ENCODE measurements at places on chromosomes 7 and 10. TPM values are rescaled to one million over a fixed set of nuclear protein-coding genes. Genes with fewer than 3 reads are reported as not detected.

DNA sequence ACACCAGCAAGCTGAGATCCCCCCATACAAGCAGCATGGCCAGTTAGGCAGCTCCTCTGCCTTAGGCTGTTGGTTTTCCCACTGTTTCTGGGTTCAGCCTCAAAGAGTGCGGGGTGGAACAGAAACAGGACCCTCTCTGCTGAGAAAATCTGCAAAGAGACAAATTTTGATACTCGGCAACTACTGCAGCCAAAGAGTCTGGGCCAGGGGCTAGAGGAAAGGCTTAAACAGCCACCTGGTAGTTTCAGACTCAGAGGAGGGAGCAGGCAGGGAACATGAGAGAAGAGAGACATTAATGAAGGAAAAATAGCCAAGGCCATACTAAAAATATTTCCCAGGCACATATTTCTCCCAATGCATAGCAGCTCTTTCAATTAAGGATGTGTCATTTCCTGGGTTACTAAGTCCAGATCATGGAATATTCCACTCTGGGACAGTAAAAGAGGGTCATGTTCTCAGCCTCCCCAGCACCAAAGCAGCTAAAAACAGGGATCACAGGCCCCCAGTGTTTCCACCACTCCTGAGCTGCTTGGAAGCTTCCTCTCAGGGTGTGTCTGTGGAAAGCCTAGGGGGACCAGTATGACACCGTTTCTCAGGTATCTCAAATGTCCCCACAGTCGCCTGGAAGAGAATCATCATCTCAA lies 29.8 kb downstream of the PDLIM1 start:
- no peak overlapping the region for H3K27ac ChIP-seq
- no peak overlapping the region for H3K4me3 ChIP-seq
- DNase-seq = no peak
- H3K27me3 ChIP-seq = peaks cover 21% of the 10 kb centered on the region
- no peaks in the 10 kb centered on the region for H3K4me1 ChIP-seq

- H3K4me3 ChIP-seq = no peak overlapping the region
- H3K4me1 ChIP-seq = no peaks in the 10 kb centered on the region
- H3K27ac ChIP-seq = no peak overlapping the region
- H3K27me3 ChIP-seq = peaks cover 2% of the 10 kb centered on the region
- no peaks in the 10 kb centered on the region for H3K36me3 ChIP-seq
- DNase-seq = no peak
These were observed 582.7 kb downstream of the REEP3 start for GRCh38 chr10:64103750-64104470.

GRCh38 chr7:154986200-154986945 lies 16.6 kb downstream of the PAXIP1 start:
- no peak overlapping the region for H3K27ac ChIP-seq
- peaks cover 2% of the 10 kb centered on the region for H3K4me1 ChIP-seq
- no peaks in the 10 kb centered on the region for H3K27me3 ChIP-seq
- H3K4me3 ChIP-seq = no peak overlapping the region
- DNase-seq = no peak
- H3K36me3 ChIP-seq = peaks cover 23% of the 10 kb centered on the region

- DNase-seq = peak; percentile 24
- no peaks in the 10 kb centered on the region for H3K36me3 ChIP-seq
- H3K4me1 ChIP-seq = no peaks in the 10 kb centered on the region
- H3K27me3 ChIP-seq = no peaks in the 10 kb centered on the region
These were observed 29.8 kb downstream of the GPRIN2 start for GRCh38 chr10:46526682-46527038.

DNA sequence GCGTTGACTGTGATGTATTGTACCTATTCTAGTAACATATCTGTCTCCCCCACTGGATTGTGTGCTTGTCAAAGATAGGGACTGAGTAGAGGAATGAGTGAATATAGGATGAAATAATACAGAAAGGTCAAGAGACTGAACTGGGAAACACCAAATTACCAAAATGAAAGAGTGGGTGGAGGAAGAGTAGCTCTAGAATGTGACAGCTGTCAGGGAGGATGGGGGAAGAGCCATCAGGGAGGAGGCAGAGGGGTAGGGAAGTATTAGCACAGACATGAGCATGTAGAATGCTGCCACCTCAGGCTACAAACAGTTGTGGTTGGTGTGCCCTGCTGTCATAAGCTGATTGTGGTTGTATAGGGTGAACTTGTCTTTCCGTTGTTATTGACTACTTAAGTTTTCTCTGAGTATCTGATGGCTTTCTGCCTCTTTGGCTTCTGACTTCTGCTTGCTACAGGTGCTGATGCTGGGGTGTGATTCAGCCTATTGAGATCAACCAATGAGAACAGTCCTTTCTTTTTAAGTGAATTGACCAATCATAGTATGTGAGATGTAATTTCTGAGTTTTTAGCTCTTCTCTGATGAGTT lies 5.6 kb downstream of the CCSER2 start:
- DNase-seq = no peak
- H3K27me3 ChIP-seq = no peaks in the 10 kb centered on the region
- peaks cover 3% of the 10 kb centered on the region for H3K36me3 ChIP-seq
- peak overlapping the region; percentile 66 for H3K27ac ChIP-seq
- H3K4me3 ChIP-seq = peak overlapping the region; percentile 61
- peaks cover 39% of the 10 kb centered on the region for H3K4me1 ChIP-seq

GRCh38 chr10:123132576-123133477 lies 2.9 kb upstream of the HMX3 start:
- H3K27me3 ChIP-seq = peaks cover 61% of the 10 kb centered on the region
- H3K36me3 ChIP-seq = no peaks in the 10 kb centered on the region
- peak; percentile 82 for DNase-seq

GRCh38 chr10:125087191-125087896 lies 73.0 kb downstream of the CTBP2 start:
- H3K4me1 ChIP-seq = no peaks in the 10 kb centered on the region
- no peak for DNase-seq
- H3K27ac ChIP-seq = no peak overlapping the region
- no peaks in the 10 kb centered on the region for H3K36me3 ChIP-seq
- H3K27me3 ChIP-seq = no peaks in the 10 kb centered on the region

- no peaks in the 10 kb centered on the region for H3K36me3 ChIP-seq
- peaks cover 7% of the 10 kb centered on the region for H3K27me3 ChIP-seq
- no peak overlapping the region for H3K4me3 ChIP-seq
- peaks cover 10% of the 10 kb centered on the region for H3K4me1 ChIP-seq
- DNase-seq = no peak
These were observed 7.5 kb upstream of the AGR3 start for GRCh38 chr7:16889305-16889704.

DNA sequence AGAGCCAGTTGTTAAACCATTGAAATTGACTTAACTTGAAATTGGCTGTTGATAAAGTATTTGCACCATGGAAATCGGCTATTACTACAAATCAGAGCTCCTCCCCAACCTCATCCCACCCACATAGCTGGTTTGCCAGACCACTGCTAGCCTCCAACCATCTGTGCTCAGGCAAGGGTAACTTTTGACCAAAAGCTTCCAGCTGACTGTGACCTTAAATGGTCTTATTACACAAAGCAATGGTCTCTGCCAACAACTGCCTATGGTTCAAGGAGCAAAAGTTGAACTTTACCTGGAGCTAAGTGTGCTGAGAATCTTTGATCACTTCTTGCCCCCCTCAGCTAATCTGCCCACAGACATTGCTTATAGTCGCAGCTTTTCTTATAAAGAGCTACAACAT lies 48.5 kb upstream of the ADRB1 start:
- no peaks in the 10 kb centered on the region for H3K36me3 ChIP-seq
- DNase-seq = no peak
- H3K27ac ChIP-seq = no peak overlapping the region
- no peak overlapping the region for H3K4me3 ChIP-seq
- peaks cover 86% of the 10 kb centered on the region for H3K27me3 ChIP-seq
- H3K4me1 ChIP-seq = peaks cover 14% of the 10 kb centered on the region

DNA sequence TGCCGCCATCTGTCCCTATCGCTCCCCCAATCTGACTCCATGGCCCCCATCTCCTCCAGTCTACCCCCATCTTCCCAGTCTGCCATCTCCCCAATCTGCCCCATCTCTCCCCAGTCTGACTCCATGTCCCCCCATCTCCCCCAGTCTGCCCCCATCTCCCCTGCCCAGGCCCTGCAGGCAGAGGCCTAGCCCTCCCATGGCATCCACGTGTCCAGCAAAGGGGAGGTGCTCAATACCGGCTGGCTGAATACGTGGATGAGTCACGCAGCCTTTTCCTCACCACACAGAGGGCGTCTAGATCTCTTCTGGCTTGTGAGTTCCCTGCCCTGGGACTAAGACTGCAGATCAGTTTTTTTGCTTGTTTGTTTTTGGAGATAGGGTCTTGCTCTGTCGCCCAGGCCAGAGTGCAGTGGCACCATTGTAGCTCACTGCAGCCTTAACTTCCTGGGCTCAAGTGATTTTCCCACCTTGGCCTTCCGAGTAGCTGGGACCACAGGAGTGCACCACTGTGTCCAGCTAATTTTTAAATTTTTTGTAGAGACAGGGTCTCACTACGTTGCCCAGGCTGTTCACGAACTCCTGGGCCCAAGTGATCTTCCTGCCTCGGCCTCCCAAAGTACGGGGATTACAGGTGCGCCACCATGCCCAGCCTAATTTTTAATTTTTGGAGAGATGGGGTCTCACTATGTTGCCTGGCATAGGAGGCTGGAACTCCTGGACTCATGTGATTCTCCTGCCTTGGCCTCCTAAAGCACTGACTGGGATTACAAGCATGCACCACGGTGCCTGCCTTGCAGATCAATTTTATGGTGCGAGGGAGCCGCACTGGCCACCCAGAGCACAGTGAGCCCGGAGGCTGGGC lies 15.3 kb upstream of the GPR146 start:
- peaks cover 23% of the 10 kb centered on the region for H3K4me1 ChIP-seq
- H3K27ac ChIP-seq = peak overlapping the region; percentile 86
- no peaks in the 10 kb centered on the region for H3K27me3 ChIP-seq
- peak overlapping the region; percentile 86 for H3K4me3 ChIP-seq

DNA sequence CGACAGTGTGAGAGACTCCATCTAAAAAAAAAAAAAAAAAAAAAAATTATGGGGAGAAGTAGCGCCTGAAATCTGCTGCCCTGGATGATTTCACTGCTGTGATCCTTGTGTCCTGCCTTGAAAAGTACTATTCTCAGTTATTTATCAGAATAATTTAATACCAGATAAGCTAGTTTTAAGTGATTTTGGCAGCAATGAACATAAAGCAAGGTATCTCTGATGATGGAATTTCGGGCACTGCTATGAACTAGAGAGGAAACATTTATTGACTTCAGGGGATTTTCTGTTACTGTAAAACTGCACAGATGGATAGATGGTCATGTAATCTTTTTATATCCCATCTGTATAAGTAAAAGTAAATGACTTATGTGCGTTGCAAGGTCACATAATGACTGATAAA lies 619.1 kb upstream of the ANKRD30A start:
- no peaks in the 10 kb centered on the region for H3K27me3 ChIP-seq
- no peaks in the 10 kb centered on the region for H3K36me3 ChIP-seq
- H3K4me3 ChIP-seq = no peak overlapping the region
- H3K27ac ChIP-seq = no peak overlapping the region
- H3K4me1 ChIP-seq = no peaks in the 10 kb centered on the region

DNA sequence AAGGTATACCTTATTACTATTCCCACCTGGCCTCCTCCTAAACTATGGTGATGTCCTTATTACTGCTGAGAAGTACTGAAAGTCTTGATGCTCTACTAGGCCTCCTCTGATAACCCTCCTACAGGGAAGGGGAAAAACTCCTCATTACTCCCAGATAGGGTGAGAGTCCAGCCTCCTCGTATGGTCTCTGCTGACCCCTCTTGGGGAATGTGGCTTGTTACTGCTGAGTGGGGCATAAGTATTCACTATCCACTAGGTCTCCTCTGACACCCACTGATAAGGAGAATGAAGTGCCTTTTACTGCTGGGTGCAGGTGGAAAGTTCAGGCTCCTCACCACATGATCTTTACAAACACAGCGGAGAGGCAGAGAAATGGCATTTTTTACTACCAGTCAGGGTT lies 222.9 kb downstream of the CHRM2 start:
- H3K4me3 ChIP-seq = no peak overlapping the region
- no peaks in the 10 kb centered on the region for H3K36me3 ChIP-seq
- no peak overlapping the region for H3K27ac ChIP-seq
- no peak for DNase-seq
- no peaks in the 10 kb centered on the region for H3K4me1 ChIP-seq

- peaks cover 7% of the 10 kb centered on the region for H3K36me3 ChIP-seq
- DNase-seq = peak; percentile 84
- H3K4me1 ChIP-seq = peaks cover 6% of the 10 kb centered on the region
- H3K4me3 ChIP-seq = no peak overlapping the region
- no peak overlapping the region for H3K27ac ChIP-seq
- H3K27me3 ChIP-seq = peaks cover 2% of the 10 kb centered on the region
These were observed 435 bp upstream of the PWWP2B start for GRCh38 chr10:132396494-132397035.

- no peak overlapping the region for H3K27ac ChIP-seq
- H3K4me3 ChIP-seq = no peak overlapping the region
- H3K36me3 ChIP-seq = no peaks in the 10 kb centered on the region
- H3K27me3 ChIP-seq = peaks cover 3% of the 10 kb centered on the region
These were observed 94.6 kb upstream of the SMNDC1 start for GRCh38 chr10:110399106-110399964.

DNA sequence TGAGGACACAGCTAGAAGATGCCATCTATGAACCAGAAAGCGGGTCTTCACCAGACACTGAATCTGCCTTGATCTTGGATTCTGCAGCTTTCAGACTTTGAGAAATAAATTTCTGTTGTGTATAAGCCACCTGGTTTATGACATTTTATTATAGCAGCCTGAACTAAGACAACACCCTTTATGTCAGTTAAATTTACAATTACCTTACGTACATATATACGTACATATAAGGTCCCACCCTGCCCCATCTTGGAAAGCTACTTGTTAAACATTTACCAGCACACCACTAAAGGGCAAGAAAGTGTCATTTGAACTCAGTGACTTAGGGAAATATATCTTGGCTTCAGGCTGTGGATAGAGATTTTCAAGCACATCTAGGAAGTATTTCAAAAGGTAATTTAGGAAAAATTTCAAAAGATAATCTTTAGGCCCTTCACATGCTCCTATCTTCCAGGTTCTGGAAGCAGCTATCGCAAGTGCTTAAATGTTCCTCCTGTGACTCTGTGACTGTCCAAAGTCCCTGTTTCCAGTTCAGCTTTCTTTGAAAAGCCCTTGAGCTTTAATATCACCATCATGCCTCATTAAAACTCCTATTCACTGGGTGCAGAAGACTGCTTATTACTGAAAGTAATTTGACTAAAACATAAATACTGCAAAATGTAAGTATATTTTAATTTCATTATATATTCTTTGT lies 9.6 kb upstream of the SRI start:
- peaks cover 3% of the 10 kb centered on the region for H3K4me1 ChIP-seq
- no peak overlapping the region for H3K27ac ChIP-seq
- no peaks in the 10 kb centered on the region for H3K27me3 ChIP-seq
- H3K36me3 ChIP-seq = no peaks in the 10 kb centered on the region

DNA sequence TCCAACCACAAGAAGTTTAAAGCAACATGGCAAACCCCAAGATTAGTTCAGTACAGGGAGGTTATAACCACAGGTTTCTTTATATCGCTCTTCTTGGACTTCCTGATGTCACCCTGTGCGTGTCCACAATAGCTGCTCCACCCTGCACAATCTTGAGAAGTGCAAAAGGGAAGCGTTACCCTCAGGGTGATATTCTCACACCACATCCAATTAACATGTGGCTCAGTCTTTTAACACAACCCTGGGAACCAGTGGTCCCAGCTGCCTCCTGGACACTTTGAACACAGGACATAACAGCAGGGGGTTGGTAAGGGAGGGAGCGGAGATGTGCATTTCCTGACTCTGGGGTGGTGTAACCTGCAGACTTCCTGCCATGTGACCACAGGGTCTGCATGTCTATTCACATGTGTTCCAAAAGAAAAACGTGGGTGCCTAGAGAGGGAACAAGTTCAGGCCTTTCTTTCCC lies 64.6 kb downstream of the GSAP start:
- H3K36me3 ChIP-seq = peaks cover 3% of the 10 kb centered on the region
- peaks cover 61% of the 10 kb centered on the region for H3K4me1 ChIP-seq
- peak overlapping the region; percentile 75 for H3K4me3 ChIP-seq
- H3K27me3 ChIP-seq = peaks cover 2% of the 10 kb centered on the region

The GAD2 gene
- total RNA-seq = not detected

The SORCS1 gene
- not detected for total RNA-seq

The HOXA7 gene
- not detected for total RNA-seq

The LRRC61 gene
- total RNA-seq = 16.6 TPM

The LMTK2 gene
- 13.1 TPM for total RNA-seq

The FOXP2 gene
- total RNA-seq = not detected

The ITIH5 gene
- total RNA-seq = not detected

Data from activated naive CD8-positive, alpha-beta T cell treated with anti-CD3 and anti-CD28 coated beads, Interleukin-2, amount 10 ng/mL, durations not matched to agents 7 days and 5 days (primary cell).